ENCODE measurements at places on chromosomes 3 and 15. TPM values are rescaled to one million over a fixed set of nuclear protein-coding genes. Genes with fewer than 3 reads are reported as not detected.

- no peak for DNase-seq
These were observed 207.7 kb downstream of the FAM43A start for GRCh38 chr3:194893121-194893987.

DNA sequence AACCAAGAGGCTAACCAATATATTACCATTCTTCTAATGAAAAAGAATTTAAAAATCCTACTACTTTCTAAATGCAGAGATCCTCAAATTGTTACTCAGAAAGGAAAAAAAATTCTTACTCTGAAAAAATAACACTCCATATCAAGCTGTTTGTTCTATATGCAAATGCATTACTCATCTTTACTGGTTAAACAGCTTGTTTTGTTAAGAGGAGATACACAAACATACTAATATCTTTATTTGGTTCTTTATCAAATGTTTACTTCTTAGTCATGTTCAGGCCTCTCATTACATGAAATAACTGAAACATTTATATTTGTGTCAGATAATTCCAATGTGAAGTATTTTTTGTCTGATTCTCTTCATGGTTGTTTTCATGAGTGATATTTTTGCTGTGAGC, 146.8 kb downstream of the PCCB start:
- no peak for DNase-seq

DNA sequence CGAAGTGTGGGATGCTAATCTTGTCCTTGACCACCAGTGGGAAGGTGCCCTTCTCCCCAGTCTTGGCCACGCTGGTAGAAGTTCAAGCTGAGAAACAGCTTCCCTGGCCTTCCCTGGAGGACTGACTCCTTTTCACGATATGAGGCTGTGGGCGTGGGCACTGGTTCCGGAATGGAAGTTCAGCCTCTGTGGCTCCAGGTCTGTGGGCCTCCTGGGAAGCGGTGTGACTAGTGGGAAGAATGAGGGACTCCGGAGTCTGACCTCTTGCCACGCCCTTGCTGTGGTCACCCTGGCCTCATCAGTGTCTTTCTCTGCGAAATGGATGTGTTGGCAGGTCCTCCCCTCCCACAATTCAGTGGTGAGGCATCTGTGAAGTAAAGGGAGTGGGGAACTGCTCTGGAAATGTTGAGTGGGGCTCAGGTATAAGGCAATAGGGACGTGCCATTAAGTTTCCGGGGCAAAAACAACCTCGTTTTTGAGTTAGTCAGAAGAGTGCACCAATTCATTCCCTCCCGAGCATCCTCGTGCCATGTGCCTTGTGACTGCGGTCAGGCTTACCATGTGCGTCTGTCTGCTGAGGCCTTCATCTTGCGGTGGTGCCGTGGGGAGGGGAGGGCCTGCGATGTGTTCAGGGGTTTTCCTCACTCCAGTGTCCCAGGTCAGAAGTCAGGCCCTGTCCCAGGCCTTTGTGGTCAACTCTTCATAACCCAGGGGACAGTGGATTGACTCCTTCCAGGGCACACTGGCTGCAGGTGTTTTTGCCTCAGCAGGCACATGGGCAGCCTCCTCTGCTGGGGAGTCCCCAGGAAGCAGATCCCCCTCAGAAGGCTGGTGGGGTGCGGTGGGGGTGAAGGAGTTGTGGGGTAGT, 11.8 kb upstream of the SEC13 start:
- DNase-seq, result no peak

GRCh38 chr3:88142094-88142624, 7.6 kb upstream of the C3orf38 start:
- DNase-seq, result no peak

DNA sequence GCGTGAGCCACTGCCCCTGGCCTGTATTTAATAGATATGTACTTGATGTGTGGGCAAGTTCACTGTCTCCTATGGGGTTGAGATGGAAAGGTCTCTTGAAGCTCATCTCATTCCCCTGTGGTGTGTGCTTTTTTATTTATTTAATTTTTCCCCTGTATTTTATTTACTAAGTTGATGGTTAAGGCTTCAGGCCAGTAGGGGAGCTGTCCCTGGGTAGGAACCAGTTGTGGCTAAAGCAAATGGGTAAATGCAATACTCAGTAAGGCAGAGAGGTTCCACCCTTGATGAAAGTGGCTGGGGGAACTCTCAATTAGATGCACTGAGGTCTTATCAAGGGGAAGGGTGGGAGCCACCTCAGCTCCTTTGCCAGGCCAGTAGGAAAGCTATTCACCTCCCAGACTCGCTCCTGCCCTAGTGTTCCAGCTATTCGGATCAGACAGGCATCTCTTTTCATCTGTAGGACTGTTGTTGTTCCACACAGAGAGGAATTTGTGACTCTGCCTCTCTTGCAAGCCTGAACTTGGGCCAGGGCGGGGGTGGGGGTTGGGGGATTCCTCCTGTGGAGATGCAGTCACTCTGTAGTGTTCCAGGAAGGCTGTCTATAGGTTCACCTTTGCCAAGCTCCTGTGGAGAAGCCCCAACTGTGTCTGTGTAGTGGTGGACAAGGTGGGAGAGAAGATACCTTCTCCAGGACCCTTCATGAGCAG, 26.1 kb downstream of the PCCB start:
- DNase-seq, result no peak

DNA sequence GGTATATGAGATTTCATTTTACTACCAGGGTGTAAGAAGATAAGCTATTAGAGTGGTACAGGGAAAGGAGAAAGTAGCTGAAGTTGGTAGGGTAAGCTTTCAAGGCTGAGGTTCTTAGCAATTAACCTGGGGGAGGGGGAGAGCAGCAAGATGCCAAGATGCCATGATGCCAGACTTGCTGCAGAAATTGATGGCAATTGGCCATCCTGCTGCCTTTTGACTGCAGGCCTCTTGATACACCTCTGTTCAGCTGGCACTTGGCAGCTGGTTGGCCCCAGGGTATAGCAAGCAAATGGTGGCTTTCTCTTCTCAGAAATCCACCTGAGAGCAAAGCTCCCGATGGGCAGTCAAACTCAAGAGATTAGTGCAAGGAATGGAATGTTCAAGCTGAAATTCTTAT, 21.4 kb upstream of the DPH6 start:
- DNase-seq, result no peak

ISLR gene
- 43.7 TPM for total RNA-seq
